ENCODE measurements at places on chromosomes 2 and 18.
A peak's percentile ranks its signal among the peaks of the same experiment; 100 is the strongest.

GRCh38 chr18:46915800-46916550 lies 1.3 kb downstream of the PIAS2 start:
- no peak for DNase-seq

DNA sequence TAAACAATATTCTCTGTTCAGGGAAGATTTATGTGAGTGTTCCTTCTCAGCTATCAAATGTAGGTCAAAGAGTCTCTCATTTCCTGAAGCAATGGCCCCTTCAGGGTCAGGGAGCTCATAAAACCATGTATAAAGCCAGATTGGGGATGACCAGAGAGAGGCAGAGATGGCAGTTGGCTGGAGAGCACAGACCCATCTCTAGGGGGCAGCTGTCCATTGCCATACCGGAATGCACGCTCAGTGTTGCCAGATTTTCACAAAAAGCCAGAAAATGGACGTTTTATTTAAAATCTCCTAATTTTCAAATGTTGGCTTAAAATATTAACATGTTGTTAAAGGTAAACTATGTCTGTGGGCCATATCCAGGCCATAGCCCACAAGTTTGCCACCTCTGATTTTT lies 1920.7 kb upstream of the CELF4 start:
- no peak for DNase-seq

DNA sequence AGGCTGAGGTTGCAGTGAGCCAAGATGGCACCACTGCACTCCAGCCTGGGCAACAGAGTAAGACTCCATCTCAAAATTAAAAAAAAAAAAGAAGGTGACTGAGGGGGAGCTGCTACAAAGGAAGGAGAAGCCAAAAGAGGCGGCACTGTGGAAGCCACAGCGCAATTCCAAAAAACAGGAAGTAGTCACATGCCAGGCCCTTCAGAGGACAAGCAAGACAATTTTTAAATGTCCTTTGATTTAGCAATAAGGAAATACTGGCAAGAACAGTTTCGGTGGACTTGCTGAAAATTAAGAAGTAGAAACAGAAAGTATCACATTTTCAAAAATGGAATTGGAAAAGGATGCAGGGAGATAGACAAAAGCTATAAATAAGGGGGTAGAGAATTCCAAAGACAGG lies 122.8 kb downstream of the OSBPL1A start:
- DNase-seq = no peak

DNA sequence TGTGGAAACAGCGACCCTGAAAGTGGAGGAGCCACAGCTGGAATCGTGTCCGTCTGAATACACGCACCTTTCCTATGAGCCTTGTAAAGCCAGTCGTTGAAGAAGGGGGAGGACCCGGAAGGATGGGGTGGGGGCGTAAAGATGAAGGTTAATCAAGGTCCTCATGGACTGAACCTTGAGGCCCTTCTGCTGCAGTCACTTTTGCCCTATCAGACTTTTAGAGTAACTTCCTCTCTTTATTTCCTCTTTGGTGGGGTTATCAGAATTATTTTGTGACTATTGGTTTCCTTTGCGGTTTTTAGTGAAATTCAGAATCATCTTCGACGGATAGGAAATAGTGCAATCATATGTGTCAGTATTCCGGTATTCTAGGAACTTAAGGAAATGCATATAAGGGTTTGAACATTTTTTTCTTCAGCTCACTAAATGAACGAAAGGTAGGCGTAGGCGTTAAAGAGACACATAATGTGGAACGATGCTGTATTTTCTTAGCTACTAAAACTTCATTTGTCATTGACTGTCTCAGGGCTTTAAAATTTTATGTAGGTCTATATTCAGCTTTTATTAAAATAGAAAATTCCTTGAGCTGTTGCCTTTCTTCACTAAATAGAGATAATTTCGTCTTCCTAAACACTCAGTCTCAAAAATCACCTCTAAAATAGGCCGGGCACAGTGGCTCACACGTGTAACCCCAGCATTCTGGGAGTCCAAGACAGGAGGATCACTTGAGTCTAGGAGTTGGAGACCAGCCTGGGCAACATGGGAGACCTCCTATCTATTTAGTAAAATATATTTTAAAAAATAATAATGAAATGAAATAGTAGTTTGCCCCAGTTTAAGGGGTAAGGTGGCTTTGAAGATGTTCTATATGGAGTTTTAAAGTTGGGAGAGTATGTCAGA lies 1.4 kb upstream of the YES1 start:
- peak; percentile 36 for DNase-seq

GRCh38 chr18:46215902-46216723 lies 111.9 kb downstream of the HAUS1 start:
- no peak for DNase-seq

DNA sequence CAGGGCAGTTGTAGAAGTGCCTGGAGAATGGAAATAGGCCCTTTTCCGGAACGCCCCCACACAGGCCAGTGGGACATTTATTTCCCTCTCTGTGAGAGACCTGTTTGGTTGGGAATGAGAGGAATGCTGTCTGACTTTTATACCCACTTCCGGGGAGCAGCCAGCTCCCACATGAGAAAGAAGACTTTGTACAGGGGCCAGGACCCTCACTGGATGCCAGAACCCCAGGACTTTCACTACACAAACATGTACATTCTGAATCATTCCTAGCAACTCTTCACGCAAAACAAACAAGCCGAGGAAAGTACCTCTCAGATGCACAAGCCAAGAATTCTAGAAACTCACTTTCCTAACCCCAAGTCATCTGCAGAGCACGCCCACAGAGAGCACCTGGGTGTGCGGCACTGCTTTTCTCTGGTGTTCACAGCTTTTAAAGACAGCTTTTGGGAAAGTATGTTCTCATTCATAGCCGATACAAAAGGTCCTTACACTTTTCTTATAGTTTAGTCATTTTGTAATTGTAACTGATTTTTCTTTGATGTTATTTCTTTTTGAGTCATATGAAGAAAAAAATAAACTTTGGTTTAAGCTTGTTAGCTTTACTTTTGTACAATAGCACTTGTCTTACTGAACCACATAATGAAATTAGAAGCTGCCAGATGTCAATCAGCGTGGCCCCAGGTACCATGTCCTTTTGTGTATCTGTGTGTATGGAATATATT lies 856.1 kb upstream of the ID2 start:
- DNase-seq = peak; percentile 68

DNA sequence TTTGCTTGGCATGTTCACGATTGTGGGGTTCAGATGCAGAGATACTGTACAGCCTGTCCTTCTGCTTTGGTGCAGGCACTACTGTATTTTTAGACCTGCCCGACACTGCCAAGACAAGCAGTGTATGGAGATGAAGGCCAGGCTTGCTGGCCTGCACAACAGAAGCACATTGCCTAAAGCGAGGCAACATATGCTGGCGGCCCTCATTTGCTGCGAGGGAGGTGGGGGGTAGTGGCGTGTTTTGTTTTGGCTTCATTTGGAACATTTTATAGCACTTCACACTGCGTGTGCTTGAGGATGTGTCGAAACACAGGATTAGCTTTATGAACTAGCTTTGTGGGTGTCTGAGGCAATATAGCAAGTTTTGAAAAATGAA lies 27.0 kb downstream of the TMEM182 start:
- DNase-seq = no peak

DNA sequence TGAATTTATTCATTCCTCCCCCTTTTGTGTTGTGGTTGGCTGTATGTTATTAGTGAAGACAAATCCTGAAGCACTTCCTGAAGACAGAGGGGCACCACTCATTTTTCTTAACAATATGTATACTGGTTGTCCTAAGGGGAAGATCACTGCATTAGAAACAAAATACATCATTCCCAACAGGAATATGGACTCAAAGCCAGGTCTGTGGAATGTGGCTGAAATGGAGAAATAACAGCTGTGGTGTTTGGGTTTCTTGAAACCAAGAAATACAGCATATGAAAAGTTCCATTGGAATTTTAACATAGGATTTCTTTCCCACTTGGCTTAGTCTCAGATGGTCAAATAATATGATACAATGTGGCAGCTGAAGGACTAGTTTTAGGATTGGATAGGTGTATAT lies 267.6 kb downstream of the KCNE4 start:
- no peak for DNase-seq

DNA sequence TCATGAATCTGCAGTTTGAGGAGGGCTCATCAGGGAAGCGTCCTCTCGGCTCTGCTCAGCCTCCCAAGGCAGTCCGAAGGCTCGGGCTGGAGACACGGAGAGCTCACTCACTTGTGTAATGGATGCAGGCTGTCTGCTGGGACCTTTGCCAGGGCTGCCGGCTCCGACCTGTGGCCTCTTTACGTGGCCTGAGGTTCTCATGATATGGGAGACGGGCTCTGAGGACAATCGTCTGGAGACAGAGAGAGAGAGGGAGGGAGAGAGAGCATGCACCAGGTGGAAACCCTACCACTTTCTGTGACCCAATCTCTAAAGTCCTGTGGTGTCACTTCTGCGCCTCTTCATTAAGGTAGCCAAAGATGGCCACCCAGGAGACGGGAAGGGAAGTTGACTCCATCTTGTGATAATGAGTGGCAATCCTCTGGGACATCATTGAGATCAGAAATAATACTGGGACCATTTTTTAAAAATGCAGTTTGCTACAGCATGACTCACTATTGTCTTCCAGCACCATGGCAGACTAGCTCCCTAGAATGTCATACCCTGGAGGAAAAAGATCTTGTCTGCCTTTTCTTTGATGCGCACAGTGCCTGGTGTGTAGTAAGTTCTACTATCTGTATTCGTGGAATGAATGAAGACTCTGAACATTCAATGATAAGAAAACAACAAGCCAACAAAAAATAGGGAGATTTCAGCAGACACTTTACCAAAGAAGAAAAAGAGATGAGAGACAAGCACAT lies 60.2 kb downstream of the CD8B2 start:
- DNase-seq = no peak

GRCh38 chr2:198374375-198375082 lies 570.1 kb downstream of the PLCL1 start:
- no peak for DNase-seq
